ENCODE measurements at places on chromosomes 13 and 19.
A peak's percentile ranks its signal among the peaks of the same experiment; 100 is the strongest.

- no peak for DNase-seq
Measured at GRCh38 chr19:46466536-46467196, 4.7 kb downstream of the PNMA8A start.

GRCh38 chr19:11136400-11137101, 19.0 kb downstream of the SPC24 start:
- DNase-seq: no peak

- DNase-seq: peak; percentile 43
Measured at GRCh38 chr19:54674021-54674617, 11.3 kb downstream of the LILRB4 start.

DNA sequence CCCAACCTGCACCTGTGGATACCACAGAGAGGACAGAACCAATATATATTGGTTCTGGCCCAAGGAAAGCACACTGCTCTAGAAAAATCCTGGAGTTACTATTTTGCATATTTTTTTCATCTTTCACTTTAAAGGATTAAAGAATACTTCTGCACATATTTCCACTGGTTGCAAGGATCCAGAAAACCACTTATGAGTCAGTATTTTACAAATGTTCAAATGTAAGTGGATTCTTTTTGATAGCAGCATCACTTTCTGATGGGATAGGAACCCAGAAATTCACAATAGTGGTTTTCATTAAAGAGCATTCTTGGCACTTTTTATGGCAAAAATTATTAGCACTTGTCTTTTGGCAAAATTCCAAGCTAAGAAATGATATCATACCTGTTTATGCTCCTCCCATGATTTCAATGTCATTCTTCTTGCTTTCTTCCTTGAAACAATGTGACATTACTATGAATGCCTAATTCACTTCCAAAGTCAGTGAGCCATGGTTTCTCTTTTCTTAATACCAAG, 38.2 kb downstream of the MZT1 start:
- no peak for DNase-seq

All from NCI-H446 (cell line).